EH (cell line): ENCODE measurements at places on chromosomes 6 and 20.

- no peak for DNase-seq
These were observed 26.5 kb downstream of the IGF2R start for GRCh38 chr6:159995405-159995804.

- no peak for DNase-seq
These were observed 441.3 kb downstream of the TFAP2B start for GRCh38 chr6:51260003-51260402.

DNA sequence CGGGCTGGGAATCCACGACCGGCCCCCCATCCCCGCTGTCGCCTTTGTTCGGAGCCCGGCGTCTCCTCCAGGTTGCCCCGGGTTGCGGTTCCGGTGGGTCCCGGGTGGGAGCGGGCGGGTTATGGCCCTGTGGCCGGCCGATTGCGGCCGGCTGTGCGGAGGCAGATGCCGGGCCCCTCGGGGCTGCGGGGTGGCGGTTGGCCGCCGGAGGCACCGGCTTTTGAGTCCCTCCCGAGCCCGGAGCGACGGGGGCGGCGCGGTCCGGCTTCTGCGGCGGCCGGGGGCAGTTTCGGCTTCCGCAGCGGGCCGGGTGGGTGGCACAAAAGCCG lies 431 bp downstream of the LOC128125822 start:
- DNase-seq, result no peak

DNA sequence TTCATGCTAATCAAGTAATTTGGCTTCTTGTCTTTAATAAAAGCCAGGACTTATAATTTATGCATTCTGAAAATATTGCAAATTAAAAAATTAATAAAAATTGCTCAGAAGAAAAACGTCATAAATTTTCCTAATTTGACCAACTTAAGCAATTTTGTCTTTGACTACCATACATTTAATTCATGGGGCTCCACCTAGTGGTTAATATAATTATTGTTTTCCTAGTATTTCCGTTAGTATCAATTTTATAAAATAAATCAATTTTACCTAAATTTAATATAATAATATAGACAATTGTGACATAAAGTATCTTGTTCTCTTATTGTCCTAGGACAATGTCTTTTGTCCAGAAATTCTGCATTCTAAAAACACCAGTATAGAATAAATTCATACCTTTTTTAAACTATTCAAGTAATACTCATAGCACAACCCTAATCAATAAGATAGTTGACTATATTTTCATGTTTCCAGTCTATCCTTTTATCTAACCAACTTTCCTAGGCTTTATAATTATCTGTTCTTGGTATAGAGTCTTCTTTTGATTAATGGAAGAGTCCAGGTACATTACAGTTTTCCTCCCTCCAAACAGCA lies 319.9 kb downstream of the TRDN start:
- peak; percentile 1 for DNase-seq

DNA sequence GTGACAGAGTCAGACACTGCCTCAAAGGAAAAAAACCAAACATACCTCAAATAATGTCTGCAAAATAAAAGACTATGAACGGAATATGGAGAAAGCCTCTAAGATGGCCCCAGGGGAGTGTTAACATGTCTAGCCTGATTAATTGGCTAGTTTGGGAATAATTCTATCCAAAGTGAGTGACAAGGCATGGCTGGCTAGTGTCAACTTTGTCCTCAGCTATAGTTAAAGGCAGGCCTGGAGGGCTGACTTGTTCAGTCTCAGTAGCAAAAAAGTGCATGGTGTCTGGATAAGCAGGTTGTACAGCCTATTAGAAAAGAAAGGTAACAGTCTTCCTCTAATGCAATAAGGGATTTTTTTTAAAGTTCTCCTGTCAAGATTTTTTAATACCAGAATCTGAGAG lies 32.7 kb downstream of the GCNT2 start:
- no peak for DNase-seq

DNA sequence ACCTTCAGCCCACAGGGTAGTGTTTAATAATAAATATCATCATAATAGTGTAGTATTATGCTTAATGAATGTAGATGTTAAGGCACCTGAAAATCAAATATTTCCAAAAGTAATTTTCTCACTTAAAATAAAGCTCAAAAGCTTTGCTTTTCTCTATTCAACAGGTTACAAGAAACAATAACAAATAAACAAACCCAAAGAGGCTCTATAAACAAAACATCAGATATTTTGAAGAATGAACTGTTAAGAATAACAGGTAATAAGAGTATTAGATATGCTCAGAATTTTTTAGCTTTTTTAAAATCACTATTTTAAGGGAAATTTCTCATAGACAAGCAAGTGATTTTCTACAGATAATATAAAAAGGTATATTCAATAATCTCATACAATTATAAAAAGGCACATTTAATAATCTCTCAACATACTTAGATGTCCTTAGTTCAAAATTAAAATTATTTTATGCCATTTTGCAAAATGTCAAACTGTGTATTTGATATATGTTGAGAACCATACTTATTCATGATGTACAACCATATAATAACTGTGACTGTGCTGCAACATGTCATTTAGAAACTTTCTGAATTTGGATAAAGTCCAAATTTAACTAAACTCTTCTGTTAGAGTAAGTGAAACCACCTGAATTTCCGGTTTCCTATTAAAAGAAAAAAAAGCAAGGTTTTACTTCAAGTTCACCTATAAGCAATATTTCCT lies 35.8 kb downstream of the PHIP start:
- no peak for DNase-seq

- DNase-seq, result no peak
These were observed 98.4 kb downstream of the FOXC1 start for GRCh38 chr6:1708122-1708521.
